ENCODE measurements at places on chromosomes 5 and 9.

- no peak for DNase-seq
These were observed 64.4 kb upstream of the SPATA31E1 start for GRCh38 chr9:87818308-87818707.

GRCh38 chr9:107119735-107120134 lies 163.3 kb upstream of the RAD23B start:
- no peak for DNase-seq

DNA sequence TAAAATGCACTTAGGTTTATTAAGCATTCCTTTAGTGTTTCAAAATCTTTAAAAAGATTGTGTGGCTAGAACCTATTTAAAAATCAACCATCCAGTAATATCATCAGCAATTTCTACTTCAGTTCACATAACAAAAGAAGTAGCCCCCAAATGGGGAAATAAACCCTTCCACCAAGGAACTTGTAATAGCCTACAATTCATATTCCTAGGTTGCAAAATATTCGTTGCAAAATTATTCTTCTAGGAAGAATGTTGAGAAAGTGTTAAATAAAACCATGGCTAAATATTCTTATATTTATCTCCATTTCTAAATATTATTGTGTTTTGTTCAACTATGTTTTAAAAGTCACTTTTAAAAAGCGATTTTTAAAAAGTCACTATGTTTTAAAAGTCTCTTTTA lies 177.9 kb upstream of the PRLR start:
- no peak for DNase-seq

DNA sequence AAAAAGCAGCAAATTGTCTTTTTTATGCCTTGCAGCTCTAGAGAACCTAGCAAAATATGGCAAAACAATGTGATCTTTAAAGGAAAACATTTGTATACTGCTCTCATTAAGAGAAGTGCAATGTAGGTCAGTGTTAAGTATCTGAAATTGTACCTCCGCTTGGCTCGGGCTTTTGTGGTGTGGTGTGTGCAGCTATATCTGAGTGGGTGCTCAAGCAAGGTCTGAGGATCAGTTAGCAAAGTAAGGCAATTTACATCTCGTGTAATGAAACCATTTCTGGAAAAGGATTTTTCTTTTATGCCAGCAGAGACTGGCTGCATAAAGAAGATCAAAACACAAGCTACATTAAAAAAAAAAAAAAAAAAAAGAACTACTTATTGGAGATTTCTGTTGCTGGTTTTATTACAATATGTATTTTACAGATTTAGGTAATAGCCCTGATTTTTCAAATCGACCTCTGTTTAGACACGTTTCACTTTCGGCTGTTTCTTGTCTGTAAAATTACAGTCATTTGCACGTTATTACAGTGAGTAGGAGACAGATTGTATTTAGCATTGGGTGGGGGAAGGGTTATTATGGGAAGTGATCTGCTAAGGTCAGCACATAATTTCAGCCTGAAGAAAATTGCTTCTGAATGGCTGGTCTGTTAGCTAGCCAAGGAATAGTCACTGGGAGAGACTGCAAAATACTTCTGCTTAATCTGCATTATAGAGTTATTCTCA lies 7.9 kb upstream of the ZNF608 start:
- DNase-seq: no peak

GRCh38 chr9:4579001-4579400 lies 83.1 kb upstream of the PLPP6 start:
- DNase-seq: no peak

DNA sequence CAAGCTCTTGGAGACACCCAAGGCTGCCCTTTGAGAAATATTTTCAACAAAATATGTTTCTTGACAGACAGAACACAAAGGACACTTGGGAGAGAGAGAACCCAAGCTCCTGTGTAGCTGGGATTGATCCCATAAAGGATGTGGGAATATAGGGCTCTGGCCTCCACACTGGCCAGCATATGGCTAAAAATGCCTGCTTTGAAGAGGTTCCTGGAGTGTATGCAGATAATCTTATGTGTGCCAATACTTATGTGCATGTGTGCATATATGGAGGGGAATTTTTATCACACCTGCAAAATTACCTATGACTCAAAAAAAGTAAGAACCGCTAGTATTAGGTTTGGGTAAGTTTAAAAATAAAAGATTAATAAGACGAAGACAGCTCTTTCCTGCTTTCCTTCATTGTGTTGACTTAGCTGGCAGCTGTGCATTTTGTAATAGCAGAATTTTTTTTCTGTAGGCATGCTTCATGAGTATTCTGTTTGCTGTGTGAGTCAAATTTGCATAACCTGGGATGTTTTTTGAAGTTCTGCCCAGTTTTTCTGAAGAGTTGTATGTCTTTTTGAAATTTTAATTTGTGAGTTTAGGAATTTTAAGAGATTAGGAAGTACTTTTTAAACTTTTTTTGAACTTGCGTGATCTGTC lies 42.6 kb downstream of the HACD4 start:
- no peak for DNase-seq

DNA sequence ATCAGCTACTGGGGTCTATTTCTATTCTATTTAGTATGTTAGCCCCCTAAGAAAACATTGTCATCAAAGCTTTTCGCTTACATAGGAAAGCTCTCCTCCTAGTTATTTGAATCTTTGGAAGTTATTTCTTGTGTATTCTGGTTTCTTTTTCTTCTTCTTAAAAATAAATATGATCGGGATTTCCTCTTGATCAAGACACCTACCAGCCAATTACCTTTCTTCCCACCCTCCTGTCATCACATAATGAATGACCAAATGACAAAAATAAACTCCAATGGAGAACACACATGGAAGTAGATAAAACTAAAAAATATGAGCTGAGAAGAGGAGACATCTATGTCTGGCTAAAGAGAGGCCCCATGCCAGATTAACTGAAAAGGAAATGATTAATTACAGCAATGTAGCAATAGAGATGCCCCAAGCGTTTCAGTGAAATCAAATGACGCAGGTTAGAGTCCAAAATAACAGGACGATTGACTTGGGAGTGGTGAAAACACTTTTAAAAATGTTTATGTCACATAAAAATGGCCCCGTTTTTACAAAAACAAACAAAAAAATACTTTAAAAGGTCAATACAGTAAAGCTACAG lies 59.5 kb upstream of the PCSK1 start:
- no peak for DNase-seq

DNA sequence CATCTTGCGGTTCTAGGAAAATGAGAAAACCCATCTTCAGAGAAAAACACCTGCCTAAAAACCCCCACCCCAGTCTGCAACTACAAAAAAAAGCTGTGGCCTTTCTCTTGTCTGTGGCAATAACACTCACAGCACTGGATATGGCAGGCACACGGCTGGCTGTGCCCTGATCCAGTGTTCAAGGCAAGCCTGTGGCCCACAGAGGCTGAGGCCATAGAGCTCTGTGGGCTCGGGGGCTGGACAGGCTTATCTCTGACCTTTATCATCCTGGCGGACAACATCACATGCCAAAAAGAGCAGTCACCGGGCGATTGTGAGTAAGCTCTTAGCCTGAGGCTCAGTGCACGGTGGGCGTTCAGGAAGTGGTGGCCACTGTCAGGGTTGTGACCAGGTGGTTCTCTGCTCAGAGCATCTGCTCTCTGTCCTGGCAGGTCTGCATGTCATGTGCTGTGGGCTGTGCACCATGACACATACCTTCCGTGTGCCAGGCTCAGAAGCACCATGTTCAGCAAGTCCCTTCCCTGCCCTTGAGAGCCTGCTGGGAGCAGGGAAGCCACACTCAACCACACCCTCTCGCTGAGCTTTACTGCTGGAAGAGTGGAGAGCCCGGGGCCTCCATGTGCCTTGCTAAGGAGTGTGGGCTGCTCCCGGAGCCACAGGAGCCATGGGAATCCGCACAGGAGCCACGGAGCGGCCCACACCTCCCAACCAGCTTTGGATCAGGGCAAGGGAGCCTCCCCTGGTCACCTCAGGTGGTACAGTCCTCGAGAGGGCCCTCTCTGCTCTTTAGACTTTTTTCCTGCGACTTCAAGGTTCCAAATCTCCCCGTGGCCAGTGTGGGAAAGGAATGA lies 34.6 kb upstream of the WDR38 start:
- no peak for DNase-seq

- DNase-seq: no peak
These were observed 5.5 kb downstream of the ANXA2R start for GRCh38 chr5:43034591-43034968.

DNA sequence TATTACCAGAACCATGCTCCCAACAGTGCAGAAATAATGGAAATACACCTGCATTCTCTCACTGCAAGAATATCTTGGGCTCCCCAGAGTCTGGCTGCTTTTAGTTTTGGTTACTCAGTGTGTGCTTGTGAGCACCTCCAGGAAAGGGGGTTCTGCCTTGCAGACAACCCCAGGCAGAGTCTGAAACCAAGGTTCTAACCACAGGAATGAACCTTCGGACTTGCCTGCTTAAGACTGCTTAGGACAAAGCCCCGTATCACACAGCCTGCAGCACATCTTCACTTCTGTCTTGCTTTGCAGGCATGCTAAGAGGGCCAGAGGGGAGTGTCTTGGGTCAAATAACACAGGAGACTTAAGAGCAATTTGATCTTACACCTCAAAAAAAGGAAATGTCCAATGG lies 94.8 kb upstream of the SPATA31C2 start:
- no peak for DNase-seq

- DNase-seq: no peak
These were observed 59.3 kb downstream of the COMMD10 start for GRCh38 chr5:116144103-116144502.

DNA sequence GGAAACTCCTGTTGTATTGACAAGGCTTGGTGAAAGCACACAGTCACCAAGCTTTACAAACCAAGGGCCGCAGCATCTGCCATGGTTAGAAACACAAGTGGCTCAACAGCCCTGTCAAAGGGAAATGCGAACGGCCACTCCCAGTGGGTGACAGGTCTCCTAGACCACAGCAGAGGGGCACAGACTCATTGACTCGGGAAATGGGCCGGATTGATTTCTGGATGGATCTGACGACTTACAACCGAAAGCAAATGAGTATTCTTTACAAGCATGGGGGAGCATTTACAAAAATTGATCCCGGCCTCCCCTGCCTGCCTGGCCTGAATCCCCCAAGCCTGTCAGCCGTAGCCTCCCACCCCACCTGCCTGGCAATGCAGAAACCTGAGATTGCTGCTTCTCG lies 48.2 kb downstream of the ADAMTS2 start:
- DNase-seq: no peak

DNA sequence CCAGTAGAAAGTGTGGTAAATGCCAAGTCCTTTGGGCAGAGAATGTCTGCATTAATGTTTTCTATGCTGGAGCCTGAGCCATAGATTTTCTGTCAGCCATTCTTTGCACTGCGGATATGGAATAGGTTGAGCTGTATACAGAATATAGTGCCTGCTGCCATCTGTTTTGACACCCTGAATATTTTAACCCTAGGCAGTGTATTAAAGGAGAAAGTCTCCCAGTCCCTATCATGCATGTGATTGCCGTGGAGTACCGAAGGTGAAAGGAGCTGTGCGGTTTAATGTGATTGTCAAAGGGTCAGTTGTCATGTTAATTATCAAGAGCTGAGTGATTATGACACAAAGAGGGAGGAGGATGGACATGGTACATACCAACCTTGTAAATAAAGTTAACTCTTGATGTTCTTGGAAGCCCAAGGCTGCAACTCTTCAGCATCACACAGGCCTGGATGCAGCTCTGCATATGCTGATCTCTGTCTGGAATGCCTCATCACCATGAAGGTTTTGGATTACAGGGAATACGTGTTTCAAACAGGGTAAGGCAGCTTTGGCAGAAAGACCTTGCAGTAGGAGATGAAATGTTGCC lies 247.1 kb upstream of the ELAVL2 start:
- DNase-seq: no peak

GRCh38 chr5:1565737-1566734 lies 42.3 kb upstream of the LPCAT1 start:
- DNase-seq: no peak

DNA sequence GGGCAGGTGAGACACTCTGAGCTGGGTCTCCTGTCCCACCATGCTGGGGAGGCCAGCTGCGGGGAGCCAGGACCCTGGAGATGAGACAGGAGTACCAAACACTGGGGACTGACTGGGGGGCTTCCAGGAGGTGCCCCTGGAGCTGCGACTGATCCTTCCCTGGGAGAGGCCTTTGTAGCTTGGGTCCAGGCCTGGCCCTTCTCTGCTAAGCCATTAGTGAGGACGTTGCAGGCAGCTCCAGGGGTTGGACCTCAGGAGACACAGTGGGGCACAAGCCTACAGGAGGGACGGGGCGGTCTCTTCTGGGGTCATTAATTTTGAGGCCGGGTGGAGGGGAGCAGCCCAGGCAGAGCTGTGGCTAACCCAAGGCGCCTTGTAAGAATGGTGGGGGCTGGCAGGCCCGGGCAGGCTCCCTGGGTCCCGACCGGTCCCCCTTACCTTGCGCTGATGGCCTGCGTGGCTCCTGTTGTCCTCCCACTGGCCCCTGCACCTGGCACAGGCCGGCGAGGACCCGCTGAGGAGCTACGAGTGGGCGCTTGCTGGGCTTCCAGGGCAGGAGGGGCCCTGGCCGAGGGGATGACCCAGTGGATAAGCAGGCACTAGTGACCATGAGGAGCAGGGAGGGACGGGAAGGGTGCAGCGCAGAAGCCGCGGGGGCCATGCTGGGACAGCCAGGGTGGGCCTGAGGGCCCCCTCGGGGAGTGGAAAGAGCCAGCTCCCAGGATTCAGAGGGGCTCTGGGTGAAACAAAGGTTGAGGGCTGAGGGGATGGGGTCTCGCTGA lies 5.1 kb downstream of the MRPS2 start:
- DNase-seq: no peak

DNA sequence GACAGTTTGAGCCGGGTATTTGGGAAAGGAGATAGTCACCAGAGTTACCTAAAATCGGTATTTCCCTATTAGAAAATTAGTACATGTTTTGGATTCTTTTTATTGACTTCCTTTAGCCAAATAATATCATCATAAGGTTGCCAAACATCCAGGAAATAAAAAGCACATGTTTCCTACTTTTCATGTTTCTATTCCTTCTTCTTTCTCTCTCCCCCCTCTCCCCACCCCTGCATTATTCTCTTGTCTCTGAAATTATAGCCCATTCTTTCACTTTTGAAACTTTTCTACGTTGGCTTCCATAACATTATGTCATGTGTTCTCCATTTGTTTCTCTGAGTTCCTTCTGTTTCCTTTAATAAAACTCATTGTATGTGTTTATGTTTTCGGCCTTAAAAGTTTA lies 161.9 kb downstream of the ALDH1A1 start:
- DNase-seq: no peak

GRCh38 chr5:163916376-163916775 lies 411.0 kb downstream of the MAT2B start:
- DNase-seq: peak; percentile 27

DNA sequence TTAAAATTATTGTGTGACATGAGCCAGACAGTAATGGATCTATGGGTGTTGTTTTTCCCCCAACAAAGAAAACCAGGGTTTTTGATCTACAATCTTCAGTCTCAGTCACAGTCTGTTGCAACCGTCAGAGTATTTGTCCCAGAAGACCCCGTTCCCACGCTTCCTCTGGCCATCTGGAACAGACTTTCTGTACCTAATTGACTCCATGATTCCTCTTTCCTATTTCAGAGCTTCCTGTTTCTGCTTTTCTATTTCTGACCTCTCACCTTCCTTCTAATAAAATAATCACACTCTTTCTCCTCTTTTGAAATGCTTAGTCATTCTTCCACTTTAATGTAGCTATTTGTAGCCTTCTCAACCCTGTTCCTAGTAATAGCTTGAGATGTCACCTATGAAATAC lies 1044.8 kb downstream of the DTWD2 start:
- DNase-seq: no peak

GRCh38 chr9:129463994-129464393 lies 156.9 kb downstream of the C9orf50 start:
- DNase-seq: no peak

GRCh38 chr5:60274747-60275146 lies 381.2 kb upstream of the PDE4D start:
- DNase-seq: no peak

Data from GM19239 (cell line).